ENCODE measurements at places on chromosomes 1 and 21.

DNA sequence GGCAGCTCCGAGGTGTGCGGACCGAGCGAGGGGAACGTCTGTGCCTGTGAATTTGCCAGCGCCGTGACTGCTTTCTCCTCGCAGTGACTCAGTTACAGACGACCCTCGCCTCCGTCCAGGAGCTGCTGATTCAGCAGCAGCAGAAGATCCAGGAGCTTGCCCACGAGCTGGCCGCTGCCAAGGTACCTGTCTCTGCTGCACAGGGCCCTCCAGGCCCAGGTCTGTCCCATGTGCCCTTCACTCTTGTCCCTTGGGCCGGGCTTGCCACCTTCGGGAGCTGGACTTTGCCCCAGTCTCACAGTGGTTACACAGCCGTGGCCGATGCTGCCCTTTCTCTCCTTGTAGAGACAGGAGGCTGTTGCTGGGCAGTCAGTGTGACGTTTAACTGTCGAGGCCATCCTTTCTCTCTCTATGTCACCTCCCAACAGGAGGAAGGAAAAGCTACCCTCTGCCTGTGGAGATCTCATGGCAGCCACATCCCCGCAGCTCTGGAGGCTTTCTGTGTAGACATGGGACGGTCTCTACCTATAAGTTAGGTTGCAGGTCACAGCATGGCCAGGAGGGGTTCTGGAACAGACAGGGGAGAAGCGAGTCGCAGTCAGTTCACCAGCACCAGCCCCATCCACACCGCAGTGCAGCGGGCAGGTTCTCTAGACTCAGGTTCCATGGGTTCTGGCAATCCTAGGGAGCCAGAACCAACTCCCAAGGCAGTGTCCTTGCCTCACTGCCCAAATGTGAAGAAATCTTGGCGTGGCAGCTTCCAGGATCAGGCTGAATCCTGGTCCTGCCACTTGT, 149.7 kb downstream of the PEX14 start:
- no peak for DNase-seq

- no peak for DNase-seq
Observed at GRCh38 chr1:221514806-221515205, 227.1 kb downstream of the DUSP10 start.

GRCh38 chr1:43975249-43975961, 645 bp downstream of the ATP6V0B start:
- DNase-seq: no peak

GRCh38 chr21:25938658-25939395, 204.1 kb downstream of the GABPA start:
- no peak for DNase-seq

DNA sequence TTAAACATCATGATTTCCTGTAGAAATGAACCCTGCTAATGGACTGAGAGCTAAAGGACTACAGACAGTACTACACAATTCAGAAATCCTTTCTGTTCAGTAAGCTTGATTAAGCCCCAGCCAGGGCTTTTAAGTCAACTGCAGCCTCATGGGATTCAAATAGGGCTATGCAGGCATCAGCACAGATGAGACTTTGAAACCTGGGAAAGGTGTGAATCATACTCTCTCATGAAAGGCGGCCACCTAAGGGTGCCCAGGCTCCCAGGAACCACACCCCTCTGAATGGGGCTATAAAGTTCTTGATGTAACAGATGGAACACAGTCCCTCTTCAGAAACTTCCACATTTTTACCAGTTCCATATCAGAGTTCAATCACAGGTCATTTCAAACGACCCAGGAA, 7.6 kb downstream of the SIPA1L2 start:
- no peak for DNase-seq

- no peak for DNase-seq
Observed at GRCh38 chr1:93427656-93428055, 20.3 kb upstream of the FNBP1L start.

DNA sequence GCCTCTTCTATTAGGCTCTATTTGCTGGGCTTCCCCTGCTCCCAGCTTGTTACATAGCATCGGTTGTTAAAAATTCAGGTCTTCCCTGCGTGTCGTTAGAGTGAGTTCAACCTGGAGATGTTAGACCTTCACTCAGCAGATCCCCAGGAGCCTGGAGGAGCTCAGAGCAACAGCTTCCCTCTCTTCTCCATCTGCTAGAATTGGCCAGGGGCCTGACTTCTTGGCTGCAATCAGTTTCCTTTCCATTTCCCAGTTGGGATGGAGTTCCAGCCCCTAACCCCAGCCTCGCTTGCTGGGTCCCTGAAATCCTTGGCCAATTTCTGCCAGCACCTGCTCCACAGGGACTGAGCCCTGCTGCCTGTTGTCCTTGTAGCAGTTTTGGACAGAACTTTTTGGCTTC, 55.9 kb downstream of the MT1HL1 start:
- no peak for DNase-seq

DNA sequence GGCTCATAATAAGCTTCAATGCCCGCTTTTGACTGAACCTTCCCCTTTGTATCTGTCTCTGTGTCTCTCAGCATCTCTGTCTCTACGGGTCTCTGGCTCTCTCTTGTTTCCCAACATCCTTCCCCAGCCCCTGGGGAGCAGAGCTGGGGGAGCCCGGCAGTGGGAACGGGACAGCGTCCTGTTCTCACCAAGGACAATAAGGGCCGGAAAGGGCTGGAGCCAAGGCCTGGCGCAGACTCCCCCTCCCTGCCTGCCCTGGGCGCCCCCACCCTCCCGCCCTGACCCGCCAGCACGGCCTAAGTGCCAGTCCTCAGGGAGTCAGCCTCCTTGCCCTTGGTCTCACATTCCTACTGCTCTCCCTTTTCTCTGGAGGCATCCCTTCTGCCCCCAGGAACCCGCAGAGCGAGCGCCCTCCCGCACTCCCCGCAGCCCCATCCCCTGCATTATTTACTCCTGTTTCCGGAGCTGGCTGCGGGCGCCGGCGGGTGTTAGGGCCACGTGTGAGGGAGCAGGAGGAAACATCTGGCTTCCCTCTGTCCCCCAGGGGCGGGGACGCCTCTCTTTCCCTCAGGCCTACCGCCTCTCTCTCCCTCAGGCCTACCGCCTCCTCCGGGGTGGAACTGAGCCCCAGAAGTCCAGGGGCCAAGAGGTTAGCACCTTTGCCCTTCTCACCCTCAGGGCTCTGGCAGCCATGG, 6.5 kb downstream of the KRTCAP2 start:
- DNase-seq: no peak

GRCh38 chr1:36419569-36419968, 21.9 kb upstream of the LSM10 start:
- DNase-seq: no peak

GRCh38 chr1:47901001-47901575, 96.1 kb downstream of the TRABD2B start:
- DNase-seq: no peak

DNA sequence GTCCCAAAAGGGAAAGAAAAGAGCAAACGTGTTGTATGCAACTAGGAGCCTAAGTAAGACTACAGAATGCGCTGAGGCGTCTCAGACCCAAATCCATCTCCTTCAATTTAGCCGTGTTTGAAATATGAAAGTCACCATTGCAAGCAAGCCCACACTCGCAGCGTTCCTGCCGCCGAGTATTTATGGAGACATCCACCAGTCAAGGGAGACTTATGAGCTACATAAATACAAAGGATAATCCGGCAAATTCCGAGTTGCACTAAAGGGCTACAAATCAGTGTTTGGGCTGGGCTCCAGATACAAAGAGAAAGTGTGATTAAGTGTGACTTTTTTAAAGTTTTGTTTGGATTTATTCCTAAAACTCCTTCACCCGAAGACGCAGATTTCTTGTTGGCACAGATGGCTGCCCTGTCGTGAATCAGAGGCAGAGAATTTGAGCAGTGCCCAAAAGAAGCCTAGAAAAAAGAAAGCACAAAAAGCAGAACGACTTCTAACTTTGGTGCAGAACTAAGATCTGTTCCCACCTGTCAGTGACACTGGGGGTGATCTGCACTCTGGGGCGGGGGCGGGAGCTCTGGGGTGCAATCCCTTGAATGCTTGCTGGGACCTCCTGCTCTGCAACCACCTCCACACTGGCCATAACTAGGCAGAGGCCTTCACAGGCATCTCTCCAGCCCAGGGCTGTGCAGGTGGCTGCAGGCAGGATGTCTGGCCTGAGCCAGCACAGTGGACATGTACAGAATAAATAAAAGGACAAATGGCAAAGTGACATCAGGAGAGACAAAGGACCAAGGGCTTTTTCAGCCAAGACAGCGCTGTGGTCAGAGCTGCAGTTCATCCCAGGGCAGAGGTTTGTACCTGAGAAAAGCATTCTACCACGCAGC, 489.7 kb downstream of the NPHP4 start:
- no peak for DNase-seq

- no peak for DNase-seq
Observed at GRCh38 chr1:191592039-191592438, 566.2 kb upstream of the RGS18 start.

GRCh38 chr1:36855699-36856494, 178.4 kb downstream of the GRIK3 start:
- DNase-seq: no peak

GRCh38 chr1:197980457-197980856, 63.3 kb downstream of the LHX9 start:
- no peak for DNase-seq

GRCh38 chr1:99232172-99232571, 32.1 kb upstream of the PLPPR4 start:
- no peak for DNase-seq

DNA sequence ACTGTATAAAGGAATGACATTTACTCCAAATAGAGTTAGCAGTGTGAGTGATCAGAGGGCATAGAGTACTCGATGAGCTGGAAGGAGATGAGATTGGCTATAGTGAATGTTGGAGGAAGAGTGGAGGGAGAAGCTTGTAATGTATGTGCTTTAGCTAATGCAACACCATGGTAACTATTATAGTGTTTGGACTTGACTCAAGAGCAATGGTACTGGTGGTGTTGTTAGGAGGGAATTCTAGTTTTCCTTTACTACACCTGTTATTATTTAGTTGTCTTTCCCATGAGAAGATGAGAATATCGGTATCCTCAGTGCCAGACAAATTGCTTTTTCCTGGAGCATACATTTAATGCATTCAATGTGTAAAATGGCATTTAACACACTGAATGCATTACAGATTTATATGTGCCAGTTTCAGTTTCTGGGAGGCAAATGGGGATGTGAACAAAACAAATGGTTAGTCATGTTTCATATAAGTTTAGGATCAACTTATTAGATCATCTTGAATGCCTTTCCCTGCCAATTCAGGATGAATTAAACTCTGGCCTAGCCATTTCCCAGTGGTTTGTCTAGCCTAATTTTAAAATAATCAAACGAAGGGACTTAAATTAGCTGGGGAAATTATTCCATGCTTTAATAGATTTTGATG, 291.1 kb upstream of the ADAMTS5 start:
- no peak for DNase-seq

DNA sequence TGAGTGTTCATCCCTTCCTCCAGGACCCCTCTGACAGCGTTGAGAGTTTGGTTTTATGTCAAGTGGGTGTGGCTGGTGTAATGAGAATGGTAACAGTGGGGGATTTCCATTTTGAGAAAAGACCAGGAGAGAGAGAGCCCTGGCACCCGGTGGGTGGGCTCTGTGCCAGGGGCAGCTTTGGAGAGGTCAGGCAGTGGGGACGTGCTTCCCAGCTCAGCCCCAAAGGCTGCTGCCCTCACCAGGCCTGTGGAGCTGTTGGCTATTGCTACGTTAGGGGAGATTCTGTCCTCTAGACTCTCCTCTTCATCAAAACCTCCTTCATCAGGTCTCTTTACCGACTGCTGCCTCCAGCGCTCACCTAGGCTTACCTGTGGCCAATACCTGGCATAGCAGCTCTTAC, 176.3 kb downstream of the PTPRU start:
- DNase-seq: no peak

DNA sequence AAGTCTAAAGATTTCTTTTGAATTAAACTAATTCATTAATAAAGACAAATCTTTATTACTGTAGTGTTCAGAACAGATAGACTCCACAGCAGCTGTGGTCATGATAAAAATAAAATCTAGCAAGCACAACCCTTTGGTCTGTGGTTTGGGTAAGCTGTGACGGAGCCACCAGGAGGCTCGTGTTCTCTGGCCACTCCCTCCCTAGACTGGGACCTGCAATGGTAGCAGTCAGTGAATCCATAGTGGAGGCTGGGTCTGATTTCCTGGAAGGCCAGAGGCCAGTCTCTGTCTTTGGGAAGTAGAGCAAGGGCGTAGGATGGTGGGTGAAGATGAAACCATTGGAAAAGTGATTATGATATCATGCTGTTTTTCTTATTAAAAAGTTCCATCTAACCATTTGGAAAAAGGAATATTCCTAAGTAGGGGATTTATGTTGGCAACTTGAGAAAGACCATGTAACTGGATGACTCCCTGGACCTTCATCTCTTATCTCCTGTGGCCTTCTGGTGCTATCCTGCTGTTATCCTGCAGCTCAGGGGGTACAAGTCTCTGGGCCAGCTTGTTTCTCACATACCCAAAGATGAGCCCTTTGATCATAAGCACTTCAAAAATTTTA, 39.0 kb downstream of the TENT5C start:
- no peak for DNase-seq

- DNase-seq: no peak
Observed at GRCh38 chr1:219316066-219316465, 142.4 kb downstream of the LYPLAL1 start.

GRCh38 chr1:153888533-153888932, 34.2 kb downstream of the GATAD2B start:
- DNase-seq: no peak

- DNase-seq: no peak
Observed at GRCh38 chr1:19682257-19682656, 17.6 kb downstream of the HTR6 start.

DNA sequence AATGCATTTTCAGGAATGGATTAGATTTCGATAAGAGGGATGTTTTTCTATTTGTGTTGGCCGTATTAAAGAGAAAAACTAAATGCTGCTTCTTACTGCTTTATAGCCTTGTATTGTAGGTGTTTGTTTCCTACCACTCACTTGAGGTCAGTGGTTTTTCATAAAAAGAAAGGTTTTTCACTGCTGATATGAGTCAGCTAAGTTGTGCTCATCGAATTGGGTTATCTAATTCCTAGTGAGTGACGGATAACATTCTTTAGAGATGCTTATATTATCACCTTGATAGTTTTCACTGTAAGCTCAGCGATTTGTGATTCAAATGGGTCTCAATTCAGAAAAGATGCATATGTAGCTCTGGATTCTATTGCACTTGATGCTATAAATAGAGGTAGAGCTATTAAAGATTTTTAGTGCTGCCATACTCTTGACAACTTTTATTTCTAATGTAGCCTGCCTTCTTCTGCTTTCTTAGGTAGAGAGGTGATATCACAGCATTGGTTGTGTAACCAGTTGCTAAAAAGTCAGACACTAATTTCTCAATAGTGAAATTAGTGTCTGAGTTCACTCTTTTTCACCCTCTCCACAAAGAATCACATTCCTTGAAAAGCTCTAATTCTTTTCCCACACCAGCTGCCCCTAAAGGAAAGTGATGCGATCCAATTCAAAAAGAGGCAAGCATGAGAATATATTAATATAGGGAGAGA, 180.0 kb downstream of the RASAL2 start:
- DNase-seq: no peak

DNA sequence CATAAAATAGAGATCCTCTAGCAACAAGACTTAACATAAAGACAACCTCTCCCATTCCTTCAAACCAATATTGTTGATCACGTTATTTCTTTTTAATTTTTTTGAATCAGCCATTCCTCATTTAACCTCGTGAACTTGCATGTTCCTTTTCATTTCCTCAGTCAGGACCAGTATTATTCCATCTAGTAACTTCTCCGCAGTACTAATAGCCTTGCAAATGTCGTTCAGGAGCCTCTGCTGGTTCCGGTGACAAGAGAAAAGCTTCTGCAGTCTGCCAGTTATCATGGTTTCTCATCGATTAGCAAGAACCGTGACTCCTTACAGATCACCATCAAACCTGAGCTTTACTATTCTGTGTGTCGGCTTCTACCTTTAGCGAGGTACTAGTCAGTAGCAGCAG, 3.0 kb downstream of the APP start:
- DNase-seq: no peak

Data from stimulated activated CD8-positive, alpha-beta memory T cell treated with anti-CD3 and anti-CD28 coated beads, Interleukin-2, amount 100 ng/mL, for 1 hour (primary cell).